ENCODE measurements at places on chromosomes 4 and X.

DNA sequence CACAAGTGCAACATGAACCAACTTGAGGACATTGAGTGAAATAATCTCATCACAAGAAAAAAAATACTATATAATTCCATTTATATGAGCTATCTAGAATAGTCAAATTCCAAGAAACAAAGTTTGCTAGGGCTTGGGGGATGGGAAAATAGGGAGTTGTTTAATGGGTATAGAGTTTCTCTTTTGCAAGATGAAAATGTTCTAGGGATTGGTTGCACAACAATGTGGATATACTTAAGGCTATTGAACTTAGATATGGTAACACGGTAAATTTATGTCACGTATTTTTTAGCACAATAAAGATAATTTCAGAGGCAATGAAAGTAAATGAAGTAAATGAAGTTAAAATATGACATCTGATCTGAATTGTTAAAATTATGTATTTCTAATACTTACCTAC is 7.9 kb downstream of the MFSD8 start:
- no peak for DNase-seq

DNA sequence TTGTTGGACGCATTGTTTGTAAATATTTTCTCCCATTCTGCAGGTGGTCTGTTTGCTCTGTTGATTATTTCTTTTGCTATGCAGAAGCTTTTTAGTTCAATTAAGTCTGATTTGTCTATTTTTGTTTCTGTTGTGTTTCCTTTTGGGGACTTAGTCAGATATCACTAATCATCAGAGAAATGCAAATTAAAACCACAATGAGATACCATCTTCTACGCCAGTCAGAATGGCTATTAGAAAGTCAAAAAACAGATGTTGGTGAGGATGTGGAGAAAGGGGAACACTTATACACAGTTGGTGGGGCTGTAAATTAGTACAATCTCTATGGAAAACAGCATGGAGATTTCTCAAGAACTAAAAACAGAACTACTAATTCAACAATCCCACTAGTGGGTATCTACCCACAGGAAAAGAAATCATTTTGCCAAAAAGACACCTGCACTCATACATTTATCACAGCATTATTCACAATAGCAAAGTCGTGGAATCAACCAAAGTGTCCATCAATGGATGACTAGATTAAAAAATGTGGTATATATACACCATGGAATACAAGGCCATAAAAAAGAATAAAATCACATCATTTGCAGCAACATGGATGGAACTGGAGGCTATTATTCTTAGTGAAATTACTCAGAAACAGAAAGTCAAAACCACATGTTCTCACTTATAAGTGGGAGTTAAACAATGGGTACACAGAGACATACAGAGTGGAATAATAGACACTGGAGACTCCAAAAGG is 8.1 kb downstream of the COQ2 start:
- no peak for DNase-seq

DNA sequence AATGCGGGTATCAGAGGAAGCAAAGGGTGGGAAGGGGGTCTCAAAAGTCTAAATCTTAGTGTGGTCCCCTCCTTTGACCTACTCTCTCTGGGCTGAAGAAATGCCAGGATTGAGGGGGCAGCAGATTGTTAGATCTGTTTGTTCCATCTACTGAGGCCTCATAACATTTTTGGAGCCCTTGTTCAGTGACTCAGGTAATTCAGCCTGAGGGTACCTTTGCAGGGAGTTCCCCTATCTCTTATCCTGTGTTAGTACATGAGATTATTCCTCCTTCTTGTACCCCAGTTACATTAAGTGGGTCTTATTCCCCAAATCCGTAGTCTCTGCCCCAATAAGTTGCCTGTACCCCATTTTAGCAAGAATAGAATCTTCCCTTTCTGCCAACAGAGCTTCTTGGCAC is 79.0 kb downstream of the RTL9 start:
- DNase-seq, result no peak

GRCh38 chr4:168886351-168886750 is 123.7 kb downstream of the CBR4 start:
- DNase-seq, result no peak

- DNase-seq, result no peak
Measured at GRCh38 chr4:25500626-25501316, 123.7 kb downstream of the ANAPC4 start.

- DNase-seq, result no peak
Measured at GRCh38 chr4:78121338-78121904, 64.3 kb downstream of the FRAS1 start.

- DNase-seq, result no peak
Measured at GRCh38 chr4:147794314-147794680, 62.4 kb downstream of the ARHGAP10 start.

- no peak for DNase-seq
Measured at GRCh38 chr4:41458689-41459088, 79.3 kb upstream of the LIMCH1 start.

- DNase-seq, result no peak
Measured at GRCh38 chr4:182764642-182765041, 152.5 kb downstream of the DCTD start.
